ENCODE measurements at places on chromosomes 5 and 9.

DNA sequence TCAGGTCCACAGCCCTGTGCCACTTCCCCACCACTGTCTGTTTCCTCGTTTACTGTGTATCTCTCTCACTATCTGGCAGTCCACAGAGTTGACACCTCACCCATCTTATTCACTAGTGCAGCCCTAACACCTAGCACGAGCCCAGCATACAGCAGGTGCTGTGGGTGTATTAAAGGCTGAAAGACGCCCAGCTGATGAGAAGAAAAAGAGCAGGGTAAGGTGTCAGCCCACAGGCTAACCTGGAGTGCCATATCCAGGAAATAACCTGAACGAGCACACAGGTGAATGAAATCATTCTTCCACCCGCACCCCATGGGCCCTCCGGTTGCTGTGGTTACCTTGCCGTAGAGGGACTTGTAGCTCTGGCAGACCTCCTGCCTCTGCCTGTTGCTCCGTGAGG lies 18.6 kb downstream of the ANXA6 start:
- no peak for DNase-seq

- DNase-seq: no peak
These were observed 175.7 kb downstream of the FRMD3 start for GRCh38 chr9:83362341-83362995.

DNA sequence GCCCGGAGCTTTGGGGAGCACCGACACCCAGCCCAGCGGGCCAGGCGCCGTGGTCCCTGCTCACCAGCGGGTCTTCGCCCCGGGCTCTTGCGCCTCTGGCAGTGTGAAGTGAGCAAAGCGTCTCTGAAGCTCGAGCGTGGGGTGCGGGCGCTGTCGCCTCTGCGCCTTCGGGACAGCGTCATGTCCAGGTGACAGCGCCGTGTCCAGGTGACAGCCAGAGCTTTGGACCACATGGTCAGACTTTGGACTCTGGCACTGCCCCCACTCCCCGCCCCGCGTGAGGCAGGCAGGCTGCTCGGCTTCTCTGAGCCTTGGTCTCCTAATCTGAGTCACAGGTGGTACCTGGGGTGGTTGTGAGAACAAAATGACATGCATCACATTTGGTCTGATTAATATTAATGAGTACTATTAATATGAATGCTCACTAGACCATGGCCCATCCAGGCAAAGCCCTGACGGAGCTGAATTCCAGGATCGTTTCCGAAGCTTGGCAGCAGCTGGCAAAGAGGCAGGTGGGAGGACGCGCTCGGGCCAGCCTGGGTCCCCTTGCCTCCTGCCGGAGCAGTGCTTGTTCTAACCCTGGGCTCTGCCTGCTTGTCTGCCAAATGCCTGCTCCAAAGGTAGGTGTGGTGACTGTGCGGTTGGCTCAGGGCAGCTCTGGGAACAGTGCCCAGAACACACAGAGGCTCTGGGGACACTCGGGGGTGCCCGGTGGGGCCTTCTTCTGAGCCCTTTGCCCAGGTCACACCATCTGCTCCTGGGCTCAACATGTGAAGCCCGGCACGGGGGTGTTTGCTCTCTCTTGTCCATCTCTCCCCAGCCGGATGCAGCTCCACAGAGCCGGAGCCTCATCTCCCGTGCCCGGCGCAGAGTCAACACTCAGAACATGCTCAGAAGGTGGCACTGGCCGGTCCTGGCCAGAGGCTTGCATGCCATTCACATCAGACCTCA lies 157.1 kb downstream of the OLFM1 start:
- peak; percentile 77 for DNase-seq

GRCh38 chr5:50576686-50577256 lies 89.7 kb upstream of the PARP8 start:
- DNase-seq: no peak

GRCh38 chr5:151917904-151918303 lies 6.7 kb downstream of the GLRA1 start:
- no peak for DNase-seq
